ENCODE measurements at places on chromosomes 6 and 20. TPM values are rescaled to one million over a fixed set of nuclear protein-coding genes. Genes with fewer than 3 reads are reported as not detected.
A peak's percentile ranks its signal among the peaks of the same experiment; 100 is the strongest.

The SNRPB gene
- total RNA-seq, result 105 TPM

DNA sequence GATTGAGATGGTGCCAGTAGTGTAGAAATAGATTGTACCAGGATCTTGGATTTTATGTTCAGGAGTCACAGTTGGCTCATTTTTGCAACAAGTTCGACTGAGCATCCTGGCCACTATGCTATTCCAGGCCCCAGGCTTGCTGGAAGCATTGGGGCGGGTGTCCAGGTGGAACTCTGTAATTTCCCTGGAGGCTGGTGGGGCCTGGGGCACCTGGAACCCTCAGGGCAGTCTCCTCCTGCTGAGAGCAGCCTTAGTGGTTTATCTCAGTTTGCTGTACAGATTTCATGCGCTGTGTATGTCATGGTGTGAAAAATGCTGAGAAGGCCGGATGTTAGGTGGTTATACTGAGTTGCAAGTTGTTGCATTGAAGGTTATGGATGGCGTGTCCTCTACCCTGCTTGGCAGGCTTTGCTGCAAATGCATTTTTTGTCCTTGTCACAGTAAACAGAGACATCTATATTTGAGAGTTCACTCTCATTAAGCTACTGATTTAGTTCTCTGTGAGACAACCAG is 135.1 kb upstream of the MYLIP start:
- DNase-seq, result no peak

- no peak for DNase-seq
These were observed 175.6 kb downstream of the PHACTR1 start for GRCh38 chr6:12892151-12892550.

The COL9A1 gene
- 18.7 TPM for total RNA-seq

- no peak for DNase-seq
These were observed 46.3 kb downstream of the NINL start for GRCh38 chr20:25538838-25539665.

GRCh38 chr20:32670773-32671455 is 2.8 kb downstream of the C20orf203 start:
- DNase-seq, result no peak

DNA sequence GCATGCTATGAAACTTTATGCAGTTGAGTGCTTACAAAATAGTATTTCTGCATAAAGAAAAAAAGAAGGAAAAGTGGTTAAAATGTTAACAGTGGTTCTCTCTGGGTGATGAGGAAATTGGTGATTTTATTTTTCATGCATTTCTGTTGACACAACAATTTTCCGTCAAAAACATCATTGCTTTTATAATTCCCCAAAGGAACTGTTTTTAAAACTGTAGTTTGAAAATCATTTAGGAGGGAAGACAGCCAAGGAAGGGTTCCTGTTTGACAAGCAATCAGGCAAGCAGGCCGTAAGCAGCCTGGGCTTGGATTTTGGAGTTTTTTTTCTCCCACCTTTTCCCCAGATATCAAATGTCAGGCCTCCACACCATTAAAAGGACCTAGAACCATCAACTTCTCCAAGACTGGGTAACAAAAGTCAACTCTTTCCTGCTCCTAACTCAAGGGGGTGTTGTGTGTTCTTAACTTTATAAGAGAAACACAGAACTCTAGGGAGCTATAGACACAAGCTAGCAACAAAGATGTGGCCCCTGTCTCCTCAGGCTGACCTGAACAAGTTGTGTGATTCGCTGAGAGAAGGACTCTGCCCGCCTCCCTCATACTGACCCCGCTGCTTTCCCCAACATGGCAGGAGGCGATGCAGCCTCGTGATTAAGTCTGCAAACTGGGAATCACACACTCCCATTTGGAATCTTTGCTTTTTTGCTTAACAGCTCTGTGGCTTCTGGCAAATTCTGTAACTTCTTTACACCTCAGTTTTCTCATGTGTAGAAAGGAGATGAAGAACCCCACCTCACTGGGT is 146.6 kb downstream of the BCAS1 start:
- peak; percentile 47 for DNase-seq

DNA sequence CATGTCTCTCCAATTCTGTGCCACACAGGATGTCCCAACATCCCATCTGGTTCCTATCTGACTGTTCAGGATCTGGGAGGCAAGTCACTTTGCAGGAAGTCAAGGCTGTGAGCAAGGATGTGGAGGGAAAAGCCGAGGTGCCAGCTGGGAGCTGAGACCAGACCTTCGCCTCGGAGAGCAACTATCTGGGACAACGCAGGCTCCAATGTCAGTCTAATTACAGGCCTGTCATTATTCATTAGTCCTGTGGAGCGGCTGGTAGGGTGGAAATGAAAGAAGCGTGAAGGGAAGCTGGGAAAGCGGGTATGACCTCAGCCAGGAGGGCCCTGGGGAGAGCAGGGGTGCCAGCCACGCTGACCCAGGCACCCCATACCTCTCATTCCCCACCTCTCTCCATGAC is 147.3 kb downstream of the UNC5CL start:
- DNase-seq, result no peak

All from right atrium auricular region (tissue), 2 donors.